ENCODE measurements at places on chromosomes 6 and 20.

GRCh38 chr6:113466526-113466925 is 390.6 kb upstream of the MARCKS start:
- no peak for DNase-seq

DNA sequence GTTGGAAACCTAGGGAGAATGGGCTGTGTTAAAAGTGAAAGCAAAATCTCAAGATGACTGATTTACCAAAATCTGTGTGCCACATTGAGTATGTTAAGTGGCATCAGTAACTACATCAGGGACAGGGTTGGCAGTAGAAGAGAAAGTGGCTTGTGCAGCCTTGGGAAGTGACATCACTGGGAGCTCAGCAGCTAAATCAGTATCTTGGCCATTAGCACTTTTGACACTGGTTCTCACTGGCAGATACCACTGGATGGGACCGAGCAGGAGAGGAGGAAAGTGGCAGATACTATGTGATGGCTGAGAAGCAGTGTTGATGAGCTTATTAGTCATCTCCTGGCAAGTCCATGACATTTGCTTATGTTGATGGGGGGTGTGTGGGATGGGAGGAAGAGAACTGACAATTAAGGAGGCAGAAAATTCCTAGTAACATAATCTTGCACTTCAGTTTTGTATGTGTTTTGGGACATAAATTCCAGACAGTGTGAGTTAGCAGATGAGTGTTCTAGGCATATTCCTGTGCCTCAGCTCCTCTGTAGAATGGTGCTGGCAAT is 322.2 kb downstream of the SOX4 start:
- no peak for DNase-seq

- DNase-seq = no peak
These were observed 902 bp downstream of the ZNF337 start for GRCh38 chr20:25695532-25696370.

DNA sequence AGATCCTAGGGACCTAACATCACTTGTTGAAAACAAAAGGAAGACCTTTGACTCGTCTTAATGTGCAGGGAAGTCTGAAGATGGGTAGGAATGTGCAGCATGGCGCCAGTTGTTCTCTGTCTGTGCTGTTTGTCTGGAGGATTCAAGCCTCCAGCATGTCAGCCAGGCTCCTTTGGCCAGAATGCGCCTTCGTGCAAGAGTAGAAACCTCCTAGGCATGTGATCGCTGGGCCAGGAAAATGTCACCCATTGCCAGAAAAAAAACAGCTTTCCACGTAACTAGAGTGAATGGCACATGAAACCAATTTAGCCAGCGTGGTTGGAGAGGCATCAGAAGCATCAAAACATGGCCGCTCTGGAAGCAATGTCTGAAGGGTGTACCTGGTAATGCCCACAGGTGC is 132.7 kb downstream of the EDN1 start:
- no peak for DNase-seq

DNA sequence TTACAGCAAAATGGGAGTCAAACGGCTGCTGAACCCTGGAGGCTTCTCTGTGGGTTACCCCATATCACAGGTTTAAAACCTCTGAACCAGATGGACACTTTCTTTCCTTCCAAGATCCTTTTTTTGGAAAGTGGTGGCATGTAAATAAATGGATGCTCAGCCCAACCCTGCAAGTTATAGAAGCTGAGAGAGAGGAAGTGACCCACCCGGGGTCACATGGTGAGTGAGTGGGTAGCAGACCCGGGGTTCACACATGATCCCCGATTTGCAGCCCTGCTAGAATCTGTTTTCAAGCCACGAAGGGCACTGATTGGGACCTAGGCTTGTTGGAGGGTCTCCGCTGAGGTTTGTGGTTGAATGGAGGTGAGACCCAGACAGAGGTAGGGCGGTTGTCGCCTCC is 32.0 kb downstream of the SIRPA start:
- DNase-seq = no peak

GRCh38 chr6:159943968-159944598 is 24.8 kb upstream of the IGF2R start:
- no peak for DNase-seq

GRCh38 chr6:111423960-111424846 is 58.8 kb downstream of the REV3L start:
- DNase-seq = no peak
